AG08395 (cell line): ENCODE measurements at places on chromosomes 13 and 19.
A peak's percentile ranks its signal among the peaks of the same experiment; 100 is the strongest.

- no peak for DNase-seq
These were observed 278.0 kb downstream of the ITGBL1 start for GRCh38 chr13:101730420-101731000.

GRCh38 chr19:42634409-42635232 lies 39.9 kb upstream of the CEACAM8 start:
- peak; percentile 58 for DNase-seq

GRCh38 chr13:91400063-91400399 lies 1.6 kb downstream of the GPC5 start:
- no peak for DNase-seq

DNA sequence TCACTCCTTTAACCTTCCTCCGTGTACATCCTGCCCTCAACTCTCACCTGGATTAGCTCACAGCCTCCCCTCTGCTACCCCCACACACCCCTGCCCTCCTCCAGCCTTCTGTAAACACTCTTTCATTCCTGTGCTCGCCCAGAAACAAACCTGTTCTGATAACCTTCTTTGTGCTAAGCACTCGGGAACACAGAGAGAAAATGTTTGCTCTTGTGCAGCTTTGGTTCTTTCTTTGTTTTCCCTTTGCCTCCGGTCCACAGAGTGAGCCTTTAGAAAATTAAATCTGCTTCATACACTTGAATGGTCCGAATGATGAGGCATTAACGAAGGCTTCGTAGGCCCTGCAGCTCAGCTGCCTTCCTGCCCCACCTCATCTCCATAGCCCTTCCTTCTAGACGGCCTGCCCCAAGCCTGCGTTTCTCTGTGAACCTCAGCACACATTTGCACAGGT lies 6.6 kb upstream of the ZDHHC20 start:
- no peak for DNase-seq

- DNase-seq, result peak; percentile 30
These were observed 8.0 kb downstream of the PDS5B start for GRCh38 chr13:32594157-32594738.

DNA sequence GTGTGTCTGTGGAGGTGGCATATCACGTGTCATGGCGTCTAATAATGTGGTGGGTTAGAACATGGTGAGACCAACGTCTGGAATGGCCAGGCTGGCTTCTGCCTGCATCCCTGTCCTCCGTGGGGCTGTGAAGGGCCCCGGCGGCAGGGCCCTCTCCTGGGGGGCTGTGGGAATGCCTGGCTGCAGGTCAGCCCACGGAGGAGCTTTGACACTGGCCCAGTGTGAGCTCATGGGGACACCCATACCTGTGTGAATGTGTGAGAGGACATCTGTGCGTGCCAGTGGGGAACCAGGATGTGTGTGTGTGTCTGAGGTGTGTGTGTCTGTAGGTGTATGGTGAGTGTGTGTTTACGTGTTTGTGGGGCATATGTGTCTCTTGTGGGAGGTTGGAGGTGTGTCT lies 300.1 kb downstream of the TEX29 start:
- DNase-seq, result no peak

DNA sequence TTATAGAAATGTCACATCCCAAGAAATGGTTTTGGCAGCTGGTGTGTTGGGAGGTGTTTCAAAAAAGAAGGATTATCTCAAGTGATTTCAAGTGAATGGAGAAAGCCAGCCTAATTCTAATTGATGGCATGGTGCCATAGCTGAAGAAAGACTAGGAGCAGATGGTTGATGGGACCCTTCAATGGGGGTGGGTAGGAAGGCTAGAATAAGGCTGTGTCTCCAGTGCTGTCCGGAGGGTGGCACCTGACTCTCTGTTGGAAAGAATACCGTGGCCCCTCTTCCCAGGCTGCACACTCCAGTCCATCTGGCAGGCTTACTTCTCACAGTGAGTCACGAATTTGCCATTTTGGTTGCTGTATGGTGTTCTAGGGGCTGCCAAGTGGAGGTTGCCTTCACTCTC lies 51.0 kb upstream of the GPR12 start:
- DNase-seq, result no peak

DNA sequence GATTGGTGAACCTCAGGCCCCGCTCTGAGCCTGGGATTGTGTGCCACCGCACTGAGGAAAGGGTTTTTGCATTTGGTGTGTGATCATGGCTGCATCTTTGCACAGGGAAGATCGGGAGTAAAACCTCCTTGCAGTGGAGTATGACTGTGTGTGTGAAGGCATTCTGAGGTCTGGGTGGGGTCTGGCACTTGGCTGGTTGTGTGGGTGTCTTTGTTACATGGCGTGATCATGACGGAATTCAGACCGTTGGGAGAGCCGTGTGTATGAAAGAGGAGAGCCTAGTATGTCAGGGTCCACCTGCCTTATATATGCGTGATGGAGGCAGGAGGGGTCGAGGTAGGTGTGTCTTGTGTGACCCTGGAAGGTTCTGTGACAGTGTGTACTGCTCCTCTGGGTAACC lies 740 bp upstream of the BEST2 start:
- DNase-seq, result no peak

- no peak for DNase-seq
These were observed 23.3 kb downstream of the RBM26 start for GRCh38 chr13:79382545-79383275.

- DNase-seq, result no peak
These were observed 899.8 kb downstream of the GPC5 start for GRCh38 chr13:92297971-92298942.
